ENCODE measurements at places on chromosomes 5 and 9.

DNA sequence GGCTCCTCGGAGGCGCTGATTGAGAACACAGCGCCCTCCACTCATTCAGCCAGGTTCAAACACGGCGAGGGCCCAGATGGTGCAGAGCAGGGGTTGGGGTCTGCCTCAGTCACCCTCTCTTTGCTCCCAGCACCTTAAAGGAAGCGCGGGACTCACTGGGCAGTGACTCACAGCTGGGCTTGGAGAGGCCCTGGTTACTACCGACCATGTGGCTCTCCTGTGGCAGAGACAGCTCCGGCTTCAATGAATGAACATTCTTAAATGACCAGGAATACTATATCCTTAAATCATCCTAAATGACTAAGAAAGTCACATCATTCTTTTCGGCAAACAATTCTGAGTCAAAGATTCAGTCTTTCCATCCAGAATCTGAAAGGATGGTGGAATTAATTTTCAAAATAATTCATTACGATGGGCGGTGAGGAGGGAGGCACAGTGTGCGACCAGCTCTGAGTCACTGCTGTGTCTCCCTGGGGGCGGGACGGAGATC is 1.6 kb upstream of the INPP5E start:
- DNase-seq = no peak

DNA sequence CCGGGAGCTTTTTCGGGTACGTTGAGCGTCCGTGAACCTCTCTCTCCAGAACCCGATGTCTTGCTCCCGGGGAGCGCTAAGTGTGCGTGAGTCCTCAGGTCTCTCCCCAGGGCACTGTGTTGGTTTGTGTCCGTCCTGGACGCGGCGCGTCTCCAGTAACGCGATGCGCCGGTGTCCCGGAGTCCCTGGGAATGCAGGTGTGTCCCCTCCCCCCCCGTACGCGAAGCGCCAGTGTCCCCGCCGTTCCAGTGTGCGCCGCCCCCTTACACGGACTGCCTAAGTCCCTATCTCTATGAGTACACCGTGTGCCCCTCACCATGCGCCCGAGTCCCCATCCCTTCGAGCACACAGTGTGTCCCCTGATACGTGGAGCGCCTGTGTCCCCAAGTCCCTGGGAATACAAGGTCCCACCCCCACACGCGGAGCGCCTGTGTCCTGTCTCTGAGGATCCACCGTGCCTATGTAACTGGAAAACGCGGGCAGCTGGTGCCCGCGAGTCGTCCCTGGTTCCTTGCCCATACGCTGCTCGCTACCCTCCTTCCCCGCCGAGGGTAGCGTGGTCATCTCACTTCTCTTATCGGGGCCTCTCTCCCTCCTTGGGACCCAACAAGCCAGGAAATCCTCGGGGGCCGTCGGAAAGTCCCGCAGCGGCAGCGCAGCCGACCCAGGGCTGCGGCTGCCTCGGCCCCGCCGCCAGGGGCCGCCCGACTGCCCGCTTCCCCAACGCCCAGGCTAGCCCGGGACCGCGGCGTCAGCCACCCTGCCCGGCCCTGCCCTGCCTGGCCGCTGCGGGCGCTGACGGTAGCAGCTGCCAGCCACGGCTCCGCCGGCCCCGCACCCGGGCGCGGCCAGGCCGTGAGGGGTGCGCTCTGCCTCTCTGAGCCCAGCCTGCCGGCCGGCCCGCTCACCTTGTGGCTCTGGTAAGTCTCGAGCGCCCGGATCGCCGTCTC is 709 bp downstream of the ELL2 start:
- peak; percentile 88 for DNase-seq

- DNase-seq = no peak
Observed at GRCh38 chr5:89922161-89922560, 487.4 kb downstream of the CETN3 start.

- DNase-seq = peak; percentile 52
Observed at GRCh38 chr9:136994888-136995230, 1.5 kb downstream of the CLIC3 start.

- DNase-seq = no peak
Observed at GRCh38 chr5:128101676-128102075, 18.1 kb downstream of the SLC12A2 start.

DNA sequence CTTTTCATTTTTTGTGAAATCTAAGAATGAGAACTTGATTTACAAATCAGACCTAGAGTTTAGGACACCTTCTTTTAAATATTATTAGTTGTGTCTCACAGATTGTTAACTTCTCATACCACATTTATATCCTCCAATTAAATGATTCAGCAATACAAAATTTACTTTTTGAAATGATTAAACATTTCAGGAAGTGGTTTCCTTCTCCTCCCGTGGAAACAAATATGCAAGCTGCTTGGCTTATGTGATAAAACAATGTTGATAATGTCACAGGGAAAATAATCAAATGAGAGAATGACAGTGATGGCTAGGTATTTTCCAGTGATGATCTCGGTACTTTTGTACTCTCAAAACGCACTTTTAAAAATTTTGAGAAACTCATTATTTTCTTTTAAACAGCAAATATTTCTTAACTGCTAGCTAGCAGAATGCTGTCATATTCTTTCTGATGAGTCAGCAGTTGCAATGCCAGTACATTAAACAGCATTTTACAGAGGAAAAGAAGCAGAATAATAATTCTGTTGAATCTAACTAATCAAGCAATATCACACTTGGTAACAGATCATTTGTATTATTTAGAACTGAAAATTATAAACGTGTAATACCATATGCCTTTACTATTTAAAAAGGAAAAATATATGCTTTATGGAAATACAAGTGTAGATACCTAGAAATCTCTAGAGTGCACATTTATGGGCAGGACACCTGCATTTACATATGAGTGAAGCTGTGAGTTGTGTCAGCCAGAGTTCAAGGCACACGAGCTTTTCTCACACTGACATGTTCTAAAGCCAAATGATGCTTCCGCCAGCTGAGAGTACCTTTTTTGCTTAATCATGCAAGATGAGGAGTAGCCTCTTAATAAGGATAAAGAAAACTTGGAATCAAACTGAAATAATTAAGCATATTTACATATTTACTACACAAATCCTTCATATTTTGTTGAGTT is 53.6 kb upstream of the CDH18 start:
- DNase-seq = no peak

- no peak for DNase-seq
Observed at GRCh38 chr5:75023368-75024159, 28.8 kb downstream of the GCNT4 start.

GRCh38 chr5:38378579-38378978 is 120.2 kb downstream of the EGFLAM start:
- DNase-seq = no peak

DNA sequence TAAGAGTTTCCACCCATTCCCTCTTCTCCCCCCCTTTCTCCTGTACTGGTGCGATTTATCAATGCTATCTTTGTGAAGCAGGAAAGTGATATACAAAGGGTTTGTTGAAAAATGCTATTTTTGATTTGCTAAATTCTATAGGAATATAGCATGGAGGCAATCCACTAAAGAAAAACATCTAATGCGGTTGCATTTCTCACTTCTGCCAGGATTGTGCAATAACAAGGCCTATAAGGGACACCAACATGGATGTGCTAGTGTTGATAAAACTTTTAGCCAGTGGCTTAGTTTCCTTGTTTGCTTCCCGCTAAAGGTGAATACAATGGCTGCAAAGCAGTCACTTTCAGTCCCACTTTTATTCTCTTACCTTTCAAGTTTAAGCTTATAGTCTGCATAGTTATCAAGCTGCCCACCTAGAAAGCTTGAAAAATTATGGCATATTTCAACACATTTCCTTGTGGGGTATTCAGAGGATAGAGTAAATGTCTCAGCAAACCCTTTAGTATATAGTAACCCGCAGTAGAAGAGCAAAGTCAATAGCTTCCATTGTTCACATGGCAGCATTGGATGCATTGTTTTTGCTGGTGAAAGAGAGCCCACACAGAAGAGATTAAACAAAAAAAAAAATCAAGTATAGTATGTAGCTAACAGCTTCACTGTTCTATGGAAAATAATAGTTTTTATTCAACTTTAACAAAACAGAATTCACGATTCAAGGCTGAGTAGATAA is 674.6 kb upstream of the SEMA6A start:
- no peak for DNase-seq

DNA sequence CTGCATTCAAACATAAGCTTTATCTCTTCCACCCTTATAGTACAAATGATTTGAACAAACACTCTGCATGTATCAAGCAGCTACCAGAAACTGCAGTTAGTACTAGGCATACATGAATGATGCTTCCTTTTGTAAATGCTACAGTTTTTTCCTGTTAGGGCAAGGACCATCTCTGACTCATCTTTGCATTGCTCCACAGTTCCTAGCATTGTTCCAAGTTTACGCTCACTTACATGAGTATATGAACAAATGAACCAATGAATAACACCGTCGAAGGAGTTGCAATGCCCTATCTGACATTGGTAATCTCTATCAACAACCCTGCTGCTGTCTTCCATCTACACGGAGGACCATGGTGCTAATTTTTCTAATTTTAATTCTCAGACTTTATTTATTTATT is 2.1 kb upstream of the ALDH7A1 start:
- no peak for DNase-seq

- DNase-seq = no peak
Observed at GRCh38 chr5:33688066-33688465, 203.7 kb downstream of the ADAMTS12 start.

GRCh38 chr5:68318955-68319705 is 103.6 kb downstream of the PIK3R1 start:
- no peak for DNase-seq

GRCh38 chr9:68763104-68763503 is 58.1 kb downstream of the PIP5K1B start:
- no peak for DNase-seq
